Hematopoietic multipotent progenitor cell treated with erythropoietin and hydrocortisone succinate and interleukin-3 and kit ligand, for 4 days (in vitro differentiated cells): ENCODE measurements at places on chromosomes 5 and 9.
A peak's percentile ranks its signal among the peaks of the same experiment; 100 is the strongest.

DNA sequence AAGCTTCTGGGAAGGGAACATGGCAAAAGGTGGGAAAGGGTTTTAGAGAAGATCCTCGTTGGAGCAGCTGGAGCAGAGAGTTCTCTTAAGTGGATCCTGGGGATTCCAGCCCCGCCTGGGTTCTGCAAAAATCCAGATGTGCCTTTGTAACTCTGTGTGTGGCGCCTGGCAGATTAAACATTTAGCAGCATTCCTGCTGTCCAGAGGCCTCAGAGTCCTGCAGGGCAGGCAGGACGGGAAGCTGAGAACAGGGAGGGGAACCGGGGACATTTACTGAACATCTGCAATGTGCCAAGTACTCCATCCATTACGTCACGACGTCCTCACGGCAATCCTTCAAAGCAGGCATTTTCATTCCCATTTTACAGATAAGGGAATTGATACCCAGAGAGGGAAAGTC, 6.0 kb downstream of the EIF4E1B start:
- no peak for DNase-seq

DNA sequence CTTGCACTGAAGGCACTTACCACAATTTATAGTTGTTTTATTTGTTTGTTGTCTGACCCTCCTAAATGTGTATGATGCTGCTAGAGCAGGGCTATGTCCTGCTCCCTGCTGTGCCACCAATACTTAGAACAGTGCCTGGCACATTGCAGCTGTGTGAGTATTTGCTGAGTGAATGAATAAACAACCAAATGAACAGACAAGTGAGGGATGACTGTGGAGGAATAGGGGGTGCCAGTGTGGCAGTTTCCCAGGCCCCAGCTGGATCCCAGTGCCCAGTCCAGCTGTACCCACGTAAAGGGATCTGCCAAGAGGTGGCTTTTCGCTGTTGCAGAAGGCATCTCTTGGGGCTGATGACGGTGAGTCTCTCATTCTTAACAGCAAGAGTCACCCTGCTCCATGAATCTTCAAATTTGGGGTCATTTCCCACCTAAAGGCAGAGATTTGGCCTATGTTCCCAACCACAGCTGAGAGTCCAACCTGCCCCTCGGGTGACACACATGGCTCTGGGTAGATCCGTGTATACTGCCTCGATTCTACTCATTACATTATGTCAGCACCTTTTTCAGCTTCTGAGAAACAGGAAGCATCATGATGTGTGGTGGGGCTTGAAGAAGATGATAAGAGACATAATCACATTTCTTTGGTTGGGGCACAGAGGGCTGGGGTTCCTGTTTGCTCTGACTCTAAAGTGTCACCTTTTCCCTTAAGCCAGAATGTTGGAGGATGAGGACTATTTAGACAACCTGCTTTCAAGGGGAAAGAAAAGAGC, 14.3 kb downstream of the IL5 start:
- peak; percentile 90 for DNase-seq

GRCh38 chr5:58787987-58788386, 205.1 kb downstream of the RAB3C start:
- DNase-seq, result peak; percentile 25

DNA sequence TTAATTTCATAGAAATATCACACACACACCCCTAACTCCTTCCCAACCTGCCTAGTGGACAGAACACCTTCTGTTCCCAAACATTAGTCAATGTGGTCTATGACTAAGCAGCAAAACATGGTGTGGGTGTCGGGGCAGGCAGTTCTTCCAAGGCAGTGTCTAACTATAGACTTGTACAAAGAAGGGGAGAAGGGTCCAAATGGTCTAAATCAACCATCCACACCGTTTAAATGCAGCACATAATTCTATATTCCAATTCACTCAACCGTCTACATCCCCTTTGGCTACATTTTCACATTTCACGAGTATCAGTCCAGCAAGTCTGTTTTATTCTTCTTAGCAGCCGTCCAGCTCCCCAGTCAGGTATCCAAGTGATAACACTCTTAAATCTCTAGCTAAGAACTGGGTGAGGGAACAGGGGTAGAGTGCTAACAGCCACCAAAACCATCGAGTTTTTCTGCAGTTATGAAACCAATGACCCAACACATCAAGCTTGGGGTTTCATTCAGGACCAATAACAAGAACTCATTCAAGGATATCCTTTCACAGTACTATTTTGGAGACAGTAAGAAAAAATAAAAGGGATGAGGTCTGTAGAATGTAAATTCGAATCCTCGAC, 3.3 kb downstream of the ZNF608 start:
- no peak for DNase-seq

DNA sequence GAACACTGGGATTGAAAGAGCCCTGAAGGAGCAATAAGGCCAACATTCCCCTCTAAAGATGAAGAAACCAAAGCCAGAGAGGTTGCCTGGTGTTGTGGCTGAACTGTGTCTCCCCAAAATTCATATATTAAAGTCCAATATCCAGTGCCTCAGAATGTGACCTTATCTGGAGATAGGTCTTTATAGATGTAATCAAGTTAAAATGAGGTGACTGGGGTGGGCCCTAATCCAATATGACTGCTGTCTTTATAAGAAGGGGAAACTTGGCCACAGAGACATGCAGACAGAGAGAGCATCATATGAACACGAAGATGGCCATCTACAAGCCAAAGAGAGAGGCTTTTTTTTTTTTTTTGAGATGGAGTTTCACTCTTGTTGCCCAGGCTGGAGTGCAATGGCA, 66.9 kb upstream of the PLPP1 start:
- DNase-seq, result no peak

DNA sequence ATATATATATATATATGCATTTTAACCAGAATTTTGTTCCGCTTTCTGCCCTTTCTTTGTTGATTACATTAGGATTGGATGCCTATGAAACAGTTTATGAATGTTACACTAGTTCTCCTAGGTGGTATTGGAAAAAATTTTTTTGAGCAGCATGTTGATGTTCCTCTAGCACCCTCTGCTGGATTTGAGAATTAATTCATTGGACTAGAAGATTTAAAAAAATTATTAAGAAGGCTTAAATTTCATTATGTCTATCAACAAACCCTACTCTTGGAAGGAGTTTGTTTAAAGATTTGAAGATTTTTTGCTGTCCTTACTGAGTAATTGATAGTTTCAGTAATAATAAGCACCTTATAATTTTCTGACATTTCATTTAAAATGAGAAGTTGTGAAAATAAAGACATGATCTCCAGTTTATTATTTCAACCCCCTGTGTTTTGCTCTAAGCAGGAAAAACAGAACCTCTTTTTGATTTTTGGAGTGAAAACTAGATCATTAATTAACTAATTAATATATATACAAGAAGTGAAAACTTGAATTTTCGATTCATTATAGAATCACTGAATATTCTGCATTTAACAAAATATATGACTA, 89.6 kb downstream of the CCDC171 start:
- peak; percentile 86 for DNase-seq

- no peak for DNase-seq
Observed at GRCh38 chr5:135038813-135039270, 4.8 kb upstream of the PITX1 start.

GRCh38 chr5:141567513-141568117, 51.2 kb downstream of the DIAPH1 start:
- peak; percentile 50 for DNase-seq

- DNase-seq, result peak; percentile 13
Observed at GRCh38 chr5:61423487-61424145, 91.6 kb downstream of the ZSWIM6 start.

DNA sequence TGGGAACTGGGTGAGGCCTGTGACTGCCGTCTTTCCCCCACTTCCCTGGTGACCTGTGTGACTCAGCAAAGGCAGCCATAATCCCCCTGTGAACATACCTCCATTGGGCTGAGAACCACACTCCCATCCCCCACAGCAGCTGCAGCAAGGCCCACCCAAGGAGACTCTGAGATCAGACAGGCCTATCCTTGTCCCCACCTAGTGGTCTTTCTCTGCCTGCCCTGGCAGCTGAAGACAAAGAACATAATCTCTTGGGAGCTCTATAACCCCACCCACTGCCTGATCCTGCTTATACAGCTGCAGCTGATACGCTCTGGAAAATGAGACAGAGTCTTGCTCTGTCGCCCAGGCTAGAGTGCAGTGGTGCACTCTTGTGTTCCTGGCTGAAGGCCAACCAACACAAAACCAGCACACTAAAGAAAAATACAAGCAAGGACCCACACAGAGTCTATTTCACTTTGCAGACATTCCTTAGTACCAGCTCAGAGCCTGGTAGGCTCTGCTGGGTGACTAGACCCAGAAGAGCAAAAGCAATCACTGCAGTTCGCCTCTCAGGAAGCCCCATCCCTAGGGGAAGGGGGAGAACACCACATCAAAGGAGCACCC, 106.7 kb downstream of the MCTP1 start:
- peak; percentile 32 for DNase-seq

DNA sequence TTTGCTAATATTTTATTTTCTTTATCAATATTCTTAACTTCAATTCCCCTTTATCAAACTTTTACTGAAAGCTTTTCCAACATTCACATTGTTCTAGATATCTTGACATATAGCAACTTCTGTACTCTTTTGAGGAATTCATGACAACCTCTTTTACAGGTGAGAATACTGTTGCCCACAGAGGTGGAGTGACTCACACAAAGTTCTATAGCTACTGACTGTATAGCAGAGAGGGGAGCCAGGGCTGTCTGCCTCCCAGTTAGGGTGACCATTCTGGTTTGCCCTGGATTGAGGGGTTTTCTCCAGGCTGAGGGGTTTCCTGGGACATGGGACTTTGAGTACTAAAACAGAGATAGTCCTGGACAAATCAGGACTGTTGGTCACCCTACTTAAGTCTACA, 16.2 kb downstream of the SEC61B start:
- DNase-seq, result no peak

DNA sequence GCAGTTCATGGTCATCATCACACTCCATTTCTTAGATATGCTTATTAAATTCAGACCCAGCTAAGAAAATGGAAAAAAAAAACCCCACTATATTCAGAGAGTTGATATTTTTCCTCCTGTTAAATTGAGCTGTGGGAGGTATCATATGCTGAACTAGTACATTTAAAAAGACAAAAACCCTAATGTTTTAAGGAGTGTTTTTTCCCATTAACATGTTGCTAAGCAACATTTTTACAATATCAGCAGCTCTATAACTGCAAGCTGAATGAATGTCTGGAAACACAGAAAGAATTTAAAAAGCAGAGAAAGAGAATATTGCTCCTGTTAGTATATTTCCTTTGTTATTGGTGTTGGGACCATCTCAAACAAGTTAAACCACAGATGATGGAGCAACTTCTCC, 265.8 kb upstream of the GRIA1 start:
- DNase-seq, result no peak

DNA sequence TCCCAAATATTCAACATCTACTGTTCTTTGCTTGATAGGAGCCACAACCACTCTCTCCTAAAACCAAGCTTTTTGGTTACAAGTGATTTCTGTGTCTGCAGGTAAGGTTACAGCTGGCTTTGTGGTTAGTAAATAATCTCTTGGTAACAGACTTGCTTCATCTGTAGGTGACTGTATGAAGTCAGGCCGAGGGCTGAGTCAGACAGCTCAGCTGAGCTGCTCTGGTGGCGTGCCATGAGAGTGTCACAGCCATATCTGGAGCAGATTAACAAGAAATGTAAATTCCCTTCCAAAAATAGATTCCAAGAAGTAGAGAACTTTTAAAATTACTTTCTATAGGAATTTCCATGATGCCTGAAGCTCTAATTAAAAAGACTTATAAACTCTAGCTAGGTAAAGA, 23.7 kb upstream of the TAS2R1 start:
- DNase-seq, result no peak

DNA sequence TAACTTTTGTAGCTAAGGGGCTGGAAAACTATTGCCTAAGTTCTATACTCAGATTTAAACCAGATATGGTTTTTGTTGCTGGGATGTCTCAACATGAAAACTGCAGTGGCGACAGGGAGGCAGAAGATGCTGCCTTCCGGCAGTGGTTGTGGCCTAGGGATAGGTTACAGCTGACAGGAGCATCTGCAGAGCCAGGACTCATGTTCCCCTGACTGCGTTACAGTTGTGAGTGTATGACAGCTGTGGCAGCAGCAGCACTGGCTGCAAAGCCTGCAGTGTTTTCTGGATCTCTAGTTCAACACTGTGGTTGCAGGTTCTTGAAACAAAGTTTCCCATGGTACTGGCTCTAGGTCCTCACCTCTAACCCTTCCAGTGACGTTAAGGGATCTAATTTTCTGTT, 498.8 kb upstream of the CDH18 start:
- no peak for DNase-seq
